ENCODE measurements at places on chromosomes 2 and 18. TPM values are rescaled to one million over a fixed set of nuclear protein-coding genes. Genes with fewer than 3 reads are reported as not detected.

REG1B gene
- total RNA-seq = not detected

CDK5R2 gene
- total RNA-seq = not detected

GKN2 gene
- not detected for total RNA-seq

DIPK1C gene
- not detected for total RNA-seq

SLC39A6 gene
- 8.3 TPM for total RNA-seq

TM4SF20 gene
- not detected for total RNA-seq

MAP3K19 gene
- not detected for total RNA-seq

GKN1 gene
- total RNA-seq = not detected

ALPP gene
- total RNA-seq = not detected

LRP1B gene
- total RNA-seq = 0.20 TPM

TMEM200C gene
- total RNA-seq = not detected

TWIST2 gene
- 0.20 TPM for total RNA-seq

MDH1 gene
- total RNA-seq = 164 TPM

All from mammary microvascular endothelial cell (primary cell).